ENCODE measurements at places on chromosomes 11 and 22. TPM values are rescaled to one million over a fixed set of nuclear protein-coding genes. Genes with fewer than 3 reads are reported as not detected.

The CCDC87 gene
- total RNA-seq: 0.10 TPM

The LINC01488 gene
- total RNA-seq: not detected

The FAM227A gene
- 0.34 TPM for total RNA-seq

The KLHDC7B gene
- 45.5 TPM for total RNA-seq

The GLYATL2 gene
- total RNA-seq: not detected

The PTPRCAP gene
- 119 TPM for total RNA-seq

The FIBIN gene
- not detected for total RNA-seq

The FAM111B gene
- total RNA-seq: 7.4 TPM

The NEFH gene
- 1.7 TPM for total RNA-seq

The GTSE1 gene
- total RNA-seq: 54.2 TPM

The SHISA8 gene
- 3.2 TPM for total RNA-seq

The MTFP1 gene
- 50.6 TPM for total RNA-seq

The GGT5 gene
- 0.37 TPM for total RNA-seq

The ASCL2 gene
- total RNA-seq: 1.7 TPM

The GRAP2 gene
- 59.4 TPM for total RNA-seq

The ESRRA gene
- total RNA-seq: 40.5 TPM

The SCGB1A1 gene
- total RNA-seq: not detected

The SLC43A1 gene
- 43.6 TPM for total RNA-seq

The OR10AG1 gene
- total RNA-seq: not detected

The SMC1B gene
- 3.2 TPM for total RNA-seq

The ACRV1 gene
- total RNA-seq: 0.23 TPM

The CASP12 gene
- total RNA-seq: not detected

The SPDYC gene
- total RNA-seq: not detected

The NUDT8 gene
- total RNA-seq: 19.6 TPM

The SEPTIN3 gene
- total RNA-seq: 4.5 TPM

The UPK3A gene
- not detected for total RNA-seq

The DRD2 gene
- total RNA-seq: 0.12 TPM

The POTEH gene
- total RNA-seq: not detected
